ENCODE measurements at places on chromosomes 2 and 18.

- no peak for DNase-seq
Measured at GRCh38 chr2:105760639-105761337, 16.1 kb downstream of the NCK2 start.

DNA sequence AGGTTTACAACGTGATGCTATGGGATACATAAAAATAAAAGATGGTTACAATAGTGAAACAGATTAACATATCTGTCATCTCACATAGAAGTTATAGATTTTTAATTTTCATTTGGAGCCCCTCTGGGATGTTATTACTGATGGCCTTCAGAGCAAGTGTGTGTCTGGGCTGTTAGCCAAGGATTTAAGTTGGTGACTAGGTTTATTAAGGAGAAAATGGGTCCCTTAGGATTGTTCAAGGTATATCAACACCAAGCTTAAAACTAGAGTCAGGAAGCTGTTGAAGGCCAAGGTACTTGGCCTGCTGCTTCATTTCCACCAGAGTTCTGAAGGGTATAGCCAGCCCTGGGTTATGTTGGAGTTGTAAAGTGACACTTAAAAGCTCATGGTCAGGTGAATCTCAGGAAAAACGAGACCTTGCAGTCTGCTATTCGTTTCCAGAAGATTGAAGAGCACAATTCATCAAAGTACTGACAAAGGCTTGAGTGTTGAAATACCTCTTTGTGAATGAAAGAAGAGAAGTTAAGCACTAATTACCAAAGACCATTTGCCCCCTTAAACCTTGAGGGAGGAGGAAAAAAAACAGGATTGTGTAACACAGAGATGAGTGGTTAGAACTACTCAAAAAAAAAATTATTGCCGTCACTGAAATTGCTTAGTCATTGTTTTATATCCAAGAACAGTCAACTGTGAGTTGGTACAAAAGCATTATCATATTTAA is 48.4 kb downstream of the MAP2 start:
- peak; percentile 53 for DNase-seq

- no peak for DNase-seq
Measured at GRCh38 chr18:7514796-7515440, 52.2 kb upstream of the PTPRM start.

- DNase-seq = no peak
Measured at GRCh38 chr2:8248623-8248957, 433.3 kb upstream of the ID2 start.

DNA sequence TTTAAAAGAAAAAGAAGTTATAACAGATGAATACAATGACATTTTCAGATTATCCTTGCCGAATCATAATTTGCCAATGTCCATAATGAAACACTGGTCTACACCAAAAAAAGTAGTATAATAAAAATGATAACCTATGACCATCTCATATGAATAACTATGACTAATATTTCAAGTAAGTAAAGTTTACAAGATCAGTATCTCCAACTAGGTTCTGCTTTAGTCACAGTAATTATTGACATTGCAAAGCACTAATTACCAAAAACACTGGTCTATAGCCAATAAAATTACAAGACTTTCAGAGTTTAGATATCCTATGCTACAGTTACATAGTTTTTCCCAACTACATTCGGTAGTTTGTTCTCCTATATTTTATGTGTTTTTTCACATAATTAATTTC is 136.7 kb downstream of the MEMO1 start:
- peak; percentile 6 for DNase-seq

DNA sequence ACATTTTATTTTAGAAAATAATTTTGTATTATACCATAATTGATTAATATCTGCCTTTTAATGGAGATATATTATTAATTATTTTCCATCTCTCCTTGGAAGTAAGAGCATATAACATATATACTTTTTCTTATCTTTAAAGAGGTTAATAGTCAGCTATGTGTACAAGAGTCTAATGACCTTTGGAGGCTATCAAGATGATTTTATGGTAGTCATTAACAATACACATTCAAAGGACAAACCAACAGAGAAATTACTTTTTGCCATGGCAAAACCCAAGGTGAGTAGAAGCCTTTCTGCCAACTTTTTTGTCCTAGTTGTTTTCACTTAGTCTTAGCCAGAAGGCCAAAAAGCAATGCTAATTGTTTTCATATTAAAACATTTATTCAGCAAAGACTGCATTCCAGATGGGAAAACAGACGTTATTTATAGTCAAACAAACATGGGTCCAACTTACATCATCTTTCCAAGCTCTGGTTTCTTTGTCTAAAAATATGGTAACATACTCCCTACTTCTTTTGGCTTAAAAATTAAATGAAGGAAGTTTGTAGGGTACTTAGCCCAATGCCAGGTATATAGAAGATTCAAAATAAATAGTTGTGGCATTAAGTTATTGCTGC is 9.6 kb upstream of the DYNC2LI1 start:
- peak; percentile 4 for DNase-seq

DNA sequence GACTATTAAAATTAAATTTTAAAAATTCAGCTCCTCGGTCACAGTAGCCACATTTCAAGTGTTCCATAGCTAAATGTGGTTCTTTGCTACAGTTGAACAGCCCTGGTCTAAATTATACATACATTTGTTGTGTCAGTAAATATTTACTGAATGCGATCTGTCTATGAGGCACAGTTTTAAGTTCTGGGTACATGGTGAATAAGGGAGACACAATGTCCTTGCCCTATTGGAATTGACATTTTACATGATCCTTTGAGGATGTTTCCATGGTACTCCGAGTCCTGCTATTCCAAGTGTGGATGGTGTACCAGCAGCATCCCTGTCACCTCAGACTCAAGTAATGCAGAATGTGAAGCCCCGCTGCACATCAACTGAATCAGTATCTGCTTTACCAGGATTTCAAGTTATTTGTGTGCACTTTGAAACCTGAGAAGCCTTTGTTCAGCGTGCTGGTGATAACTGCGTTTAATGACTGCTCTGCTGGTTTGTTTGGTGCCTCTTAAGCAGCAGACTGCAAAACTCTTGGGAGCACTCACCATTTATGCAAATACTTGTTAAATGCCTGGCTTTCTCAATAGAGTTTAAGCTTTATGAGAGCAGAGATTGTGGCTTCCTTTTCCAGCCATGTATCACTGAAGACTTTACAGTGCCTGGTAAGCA is 1.5 kb downstream of the GALNT1 start:
- no peak for DNase-seq

DNA sequence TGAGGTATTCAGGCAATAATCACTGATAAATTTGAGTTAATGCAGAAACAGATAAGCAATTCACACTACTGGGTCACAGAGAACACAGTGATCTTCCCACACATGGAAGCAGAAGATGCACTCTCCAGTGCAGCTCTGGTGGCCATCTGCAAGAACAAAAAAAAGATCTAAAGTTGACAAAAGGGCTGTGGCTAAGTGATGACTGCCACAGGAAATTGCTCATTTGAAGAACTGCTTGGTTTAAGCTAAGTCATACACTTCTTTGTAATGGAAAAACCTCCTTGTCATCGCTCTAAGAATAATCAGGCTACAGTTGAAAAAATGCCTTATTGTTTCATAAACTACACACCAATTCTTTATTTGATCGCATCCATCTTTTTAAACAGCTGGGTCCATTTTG is 115.1 kb downstream of the DTNB start:
- peak; percentile 75 for DNase-seq

DNA sequence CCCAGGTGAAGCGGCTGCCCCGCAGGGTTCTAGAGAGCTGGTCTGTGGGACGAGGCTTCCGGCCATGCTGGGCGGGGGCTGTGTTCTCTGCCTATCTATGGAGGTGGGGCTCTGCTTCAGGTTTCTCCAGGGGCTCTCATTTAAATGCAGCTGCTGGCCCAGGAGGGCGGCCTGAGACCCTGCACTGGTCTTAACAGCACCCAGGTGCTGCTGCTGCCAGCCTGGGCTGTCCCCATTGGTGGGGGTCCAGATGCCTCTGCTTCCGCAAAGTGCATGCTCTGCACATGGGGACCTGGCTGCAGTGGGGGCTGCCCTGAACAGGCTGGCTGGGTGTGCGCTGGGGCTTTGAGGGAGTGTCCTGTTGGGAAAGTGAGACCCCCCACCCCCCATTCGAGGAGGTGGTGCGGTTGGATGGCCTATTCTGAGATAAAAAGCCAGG is 29.7 kb upstream of the ALLC start:
- DNase-seq = no peak

DNA sequence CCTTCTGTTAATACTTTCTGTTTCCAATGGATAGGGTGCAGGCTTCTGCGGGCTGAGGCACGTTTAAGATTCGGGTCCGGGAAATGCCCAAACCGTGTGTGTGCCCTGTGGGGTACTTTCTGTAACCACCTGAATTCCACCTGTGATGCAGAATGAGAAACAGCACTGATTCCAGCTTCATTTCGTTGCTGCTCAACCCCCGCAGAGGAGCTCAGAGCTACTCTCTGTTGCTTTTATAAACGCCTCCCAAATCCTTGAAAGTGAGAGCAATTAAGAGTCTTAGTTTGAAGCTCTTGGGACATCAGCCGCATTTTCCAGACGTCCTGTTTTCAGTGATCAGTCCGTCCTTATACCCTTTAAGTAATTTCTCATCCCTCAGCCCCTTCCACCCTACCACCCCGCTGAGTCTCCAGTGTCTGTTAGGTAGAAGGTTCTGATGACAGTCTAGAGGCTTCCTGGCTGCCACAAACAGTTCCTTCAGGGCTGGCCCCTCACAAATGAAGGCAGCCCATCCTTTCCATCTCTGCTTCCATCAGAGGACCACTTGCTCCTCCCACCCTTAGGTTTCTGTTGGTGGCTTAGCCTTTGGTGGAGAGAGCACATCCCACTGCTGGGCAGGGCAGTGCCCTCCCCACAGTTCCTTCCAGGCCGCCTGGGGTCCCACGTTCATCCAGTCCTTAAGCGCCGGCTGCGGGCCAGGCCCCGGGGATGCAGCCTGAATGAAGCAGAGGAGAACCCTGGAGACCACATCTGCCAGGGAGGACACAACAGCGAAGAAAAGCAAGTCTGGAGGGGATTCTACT is 230.1 kb downstream of the SEPTIN10 start:
- no peak for DNase-seq
